ENCODE measurements at places on chromosomes 4 and X.

GRCh38 chr4:128653527-128654444 is 155.7 kb upstream of the JADE1 start:
- no peak for DNase-seq

DNA sequence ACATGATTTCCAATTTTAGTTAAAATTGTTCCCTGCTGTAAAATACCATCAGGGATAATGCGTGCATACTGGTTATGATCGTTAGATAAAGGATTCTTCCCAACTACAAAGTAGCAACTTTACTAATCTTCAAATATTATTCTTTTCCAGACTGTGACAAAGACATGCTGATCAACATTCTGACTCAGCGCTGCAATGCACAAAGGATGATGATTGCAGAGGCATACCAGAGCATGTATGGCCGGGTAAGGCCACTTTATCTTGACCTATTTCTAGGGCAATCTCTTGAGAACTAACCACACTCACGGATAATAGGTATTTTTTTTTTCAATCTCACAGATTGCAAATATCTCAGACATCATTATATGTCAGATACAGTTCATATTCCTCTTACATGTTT is 47.0 kb downstream of the ANXA10 start:
- DNase-seq, result no peak

GRCh38 chrX:136250191-136251040 is 784 bp downstream of the MAP7D3 start:
- no peak for DNase-seq

GRCh38 chrX:7953446-7953845 is 26.2 kb upstream of the PNPLA4 start:
- DNase-seq, result no peak

- no peak for DNase-seq
Measured at GRCh38 chr4:53022513-53023100, 160.5 kb downstream of the RASL11B start.

- DNase-seq, result no peak
Measured at GRCh38 chr4:76375703-76376102, 45.2 kb downstream of the CCDC158 start.

- DNase-seq, result peak; percentile 53
Measured at GRCh38 chr4:37977471-37978247, 17.5 kb downstream of the PTTG2 start.

DNA sequence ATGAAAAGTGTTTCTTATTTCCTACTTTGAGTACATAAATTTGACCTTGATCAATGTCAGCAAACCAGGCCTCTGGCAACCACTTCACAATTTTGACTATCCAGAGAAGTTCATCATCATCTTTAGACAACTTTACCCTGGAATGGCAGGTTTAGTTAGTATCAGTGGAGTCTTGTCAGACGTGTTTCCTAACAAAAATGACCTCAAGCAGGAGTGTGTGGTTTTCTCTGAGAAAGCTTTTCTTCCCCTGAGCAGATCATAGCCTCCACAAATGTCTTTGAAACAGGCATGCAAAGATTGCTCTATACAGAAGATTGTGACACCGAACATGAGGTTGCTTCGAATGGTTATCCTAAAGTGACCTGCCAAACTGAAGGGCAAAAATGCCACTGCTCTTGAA is 642.3 kb downstream of the RPA4 start:
- DNase-seq, result no peak

DNA sequence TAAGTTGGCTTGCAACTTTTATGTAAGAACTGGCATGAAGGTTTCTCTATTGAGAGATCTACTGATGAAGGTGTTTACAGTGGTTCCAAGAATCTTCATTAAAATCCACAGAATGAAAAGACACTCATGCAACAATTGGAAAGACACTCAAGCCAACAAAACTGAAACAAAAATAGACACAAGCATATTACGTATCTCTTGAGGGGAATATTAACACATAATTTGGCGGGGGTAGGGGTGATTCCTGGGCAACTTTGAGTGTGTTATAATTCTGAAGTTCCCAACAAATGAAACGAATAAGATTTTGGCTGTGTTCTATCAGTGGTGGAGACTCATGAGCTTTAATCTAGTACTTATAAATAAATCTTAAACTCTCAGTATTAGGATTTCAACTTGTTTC is 75.1 kb downstream of the SPATA18 start:
- DNase-seq, result no peak

DNA sequence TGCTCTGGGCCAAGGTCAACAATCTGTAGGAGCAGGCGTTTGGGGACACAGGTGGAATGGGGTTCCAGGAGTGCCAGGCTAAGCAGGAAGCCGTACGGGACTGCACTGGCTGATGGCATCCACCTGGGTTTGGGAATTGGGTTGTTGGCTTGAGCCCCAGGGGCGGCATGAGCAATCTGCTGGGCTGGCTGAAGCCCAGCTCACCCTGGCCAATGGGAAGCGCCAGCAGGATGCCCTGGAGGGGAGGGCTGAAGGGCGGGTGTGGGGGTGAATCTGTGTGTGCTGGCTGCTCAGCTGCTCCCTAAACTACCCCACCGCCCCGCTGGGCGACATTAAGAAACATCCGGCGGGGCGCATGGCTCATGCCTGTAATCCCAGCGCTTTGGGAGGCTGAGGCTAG is 8.9 kb upstream of the RGS12 start:
- no peak for DNase-seq

- DNase-seq, result no peak
Measured at GRCh38 chr4:54539500-54540029, 118.2 kb upstream of the KIT start.

GRCh38 chr4:184097241-184097605 is 120.5 kb downstream of the ENPP6 start:
- DNase-seq, result no peak

DNA sequence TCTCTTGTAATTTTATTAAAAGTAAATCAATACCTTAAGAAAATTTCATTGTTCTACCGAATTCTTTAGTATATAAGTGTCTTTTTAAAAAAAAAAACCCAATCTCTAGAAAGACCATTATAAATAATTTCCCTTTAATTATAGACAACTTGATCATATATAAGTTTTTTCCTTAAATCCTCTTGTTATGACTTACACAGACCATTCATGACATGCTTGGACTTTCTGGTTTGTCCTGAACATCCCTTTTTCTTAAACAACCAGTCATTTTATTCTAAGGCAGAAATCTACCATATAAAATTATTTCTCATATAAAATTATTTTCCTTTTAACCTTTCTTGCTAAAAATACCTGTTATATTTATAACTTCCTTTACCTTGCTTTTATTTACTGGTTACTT is 15.4 kb upstream of the FHDC1 start:
- no peak for DNase-seq

- DNase-seq, result no peak
Measured at GRCh38 chr4:98610926-98611676, 47.3 kb downstream of the TSPAN5 start.

- no peak for DNase-seq
Measured at GRCh38 chr4:101806914-101807313, 16.4 kb downstream of the BANK1 start.

- no peak for DNase-seq
Measured at GRCh38 chr4:67106861-67107460, 438.3 kb downstream of the CENPC start.

GRCh38 chr4:22434895-22435294 is 81.0 kb downstream of the ADGRA3 start:
- DNase-seq, result no peak

All from stimulated activated CD8-positive, alpha-beta memory T cell treated with anti-CD3 and anti-CD28 coated beads, Interleukin-4, amount 100 ng/mL, for 1 hour (primary cell).